Activated CD4-positive, alpha-beta T cell treated with anti-CD3 and anti-CD28 coated beads for 36 hours (primary cell): ENCODE measurements at places on chromosomes 2 and 18. TPM values are rescaled to one million over a fixed set of nuclear protein-coding genes. Genes with fewer than 3 reads are reported as not detected.

PDE1A gene
- total RNA-seq = not detected

INPP5D gene
- total RNA-seq = 40.5 TPM

FBXO41 gene
- 29.5 TPM for total RNA-seq

NR4A2 gene
- 23.0 TPM for total RNA-seq

KHK gene
- total RNA-seq = 10.6 TPM

DNA sequence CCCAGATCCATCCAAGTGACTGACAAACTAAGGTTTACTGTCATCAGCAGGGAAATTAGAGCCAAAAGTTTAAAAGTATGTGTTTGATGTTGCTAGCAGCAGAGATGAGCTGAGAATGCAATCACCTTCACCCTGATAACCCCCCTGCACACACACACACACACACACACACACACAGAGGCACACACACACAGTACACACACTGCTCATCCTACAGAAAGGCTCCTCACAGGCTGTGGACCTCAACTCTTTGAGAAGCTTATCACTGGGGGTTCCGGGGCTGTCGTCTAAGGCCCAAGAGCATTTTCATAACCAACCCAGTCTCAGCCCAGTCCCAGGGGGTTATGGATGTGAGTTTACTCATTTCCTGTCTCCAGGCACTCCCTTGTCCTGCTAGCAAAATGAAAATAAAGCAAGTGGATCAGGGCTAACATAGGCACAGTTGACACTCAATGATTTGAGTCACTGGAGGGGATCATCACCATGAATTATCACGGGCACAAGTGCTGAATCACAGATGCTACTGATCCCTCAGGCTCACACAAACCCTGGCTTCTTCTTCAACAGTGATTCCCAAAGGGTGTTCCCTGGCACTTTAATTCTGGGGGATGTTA lies 76.6 kb downstream of the ALK start:
- no peaks in the 10 kb centered on the region for H3K36me3 ChIP-seq
- H3K27ac ChIP-seq = no peak overlapping the region
- no peak for DNase-seq

DNA sequence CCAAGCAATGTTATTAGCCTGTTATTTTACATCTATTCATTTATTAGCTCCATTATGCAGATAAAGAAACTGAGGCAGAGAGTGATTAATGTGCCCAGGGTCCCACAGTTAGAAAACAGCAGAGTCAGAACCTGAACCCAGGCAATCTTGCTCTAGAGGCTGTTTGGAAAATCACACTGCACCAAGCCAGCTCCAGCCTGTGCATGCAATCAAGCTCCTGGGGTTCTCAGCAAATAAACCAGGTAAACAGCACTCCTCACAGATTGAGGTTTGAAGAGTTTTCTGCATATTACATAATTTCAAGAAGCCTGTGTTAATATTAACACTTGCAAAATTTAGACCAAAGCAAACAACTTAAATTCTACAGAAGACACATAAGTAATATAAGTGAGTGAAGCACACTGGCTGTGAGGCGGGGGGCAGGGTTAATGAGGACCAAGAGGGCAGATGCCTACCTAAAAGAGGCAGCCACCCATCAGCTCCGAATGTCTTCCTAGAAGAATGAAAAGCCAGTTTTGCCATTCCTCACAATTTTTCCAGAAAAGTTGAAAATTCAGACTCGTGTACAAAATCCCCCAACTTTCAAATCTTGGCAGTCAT lies 35.4 kb downstream of the CACNB4 start:
- H3K4me3 ChIP-seq = no peak overlapping the region
- peaks cover 11% of the 10 kb centered on the region for H3K27me3 ChIP-seq
- DNase-seq = no peak

DNA sequence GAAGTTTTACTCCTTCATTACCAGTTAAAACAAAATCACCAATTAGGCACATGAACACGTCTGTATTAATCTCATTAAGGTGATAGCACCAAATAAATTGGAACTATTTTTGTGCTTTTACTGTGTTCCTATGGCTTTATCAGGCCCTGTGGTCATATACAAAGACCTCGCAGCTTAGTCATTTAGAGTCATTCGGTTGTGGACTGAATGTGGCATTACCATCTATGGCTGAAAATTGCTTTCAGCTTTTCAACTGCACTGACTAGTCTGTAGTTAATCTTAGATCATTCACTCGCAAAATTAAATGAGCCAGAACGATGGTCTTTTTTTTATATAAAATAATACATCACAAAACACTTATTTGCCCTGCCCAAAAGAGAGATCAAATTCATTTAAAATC lies 601.7 kb downstream of the NR4A2 start:
- no peak overlapping the region for H3K4me3 ChIP-seq
- H3K27ac ChIP-seq = no peak overlapping the region
- H3K27me3 ChIP-seq = no peaks in the 10 kb centered on the region
- no peaks in the 10 kb centered on the region for H3K36me3 ChIP-seq
- no peaks in the 10 kb centered on the region for H3K4me1 ChIP-seq

GRCh38 chr2:149167941-149168340 lies 129.4 kb downstream of the LYPD6B start:
- H3K27me3 ChIP-seq = peaks cover 23% of the 10 kb centered on the region
- DNase-seq = no peak
- H3K4me1 ChIP-seq = peaks cover 19% of the 10 kb centered on the region

DNA sequence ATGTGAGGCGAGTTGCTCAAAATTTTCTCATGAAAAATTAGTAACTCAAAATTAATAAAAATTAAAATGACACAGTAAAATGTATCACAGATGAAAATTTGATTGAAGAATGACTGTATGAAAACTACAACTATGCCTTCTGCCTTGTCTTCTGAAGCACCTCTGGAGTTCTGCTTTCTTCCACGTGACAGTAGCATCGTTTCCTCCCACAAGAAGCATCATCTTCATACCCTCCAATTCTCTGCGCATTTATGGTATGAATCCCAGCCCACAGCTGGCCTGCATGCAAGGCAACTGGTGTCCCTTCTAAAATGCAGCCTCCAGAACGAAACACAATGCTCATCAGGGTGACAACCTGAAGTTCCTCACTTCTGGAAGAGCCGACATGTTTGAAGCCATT lies 189.9 kb downstream of the MYO1B start:
- H3K4me3 ChIP-seq = no peak overlapping the region
- no peaks in the 10 kb centered on the region for H3K36me3 ChIP-seq
- peaks cover 4% of the 10 kb centered on the region for H3K27me3 ChIP-seq
- H3K4me1 ChIP-seq = no peaks in the 10 kb centered on the region

GRCh38 chr2:168559187-168559586 lies 103.1 kb downstream of the CERS6 start:
- H3K27ac ChIP-seq = no peak overlapping the region
- DNase-seq = no peak
- H3K36me3 ChIP-seq = peaks cover 31% of the 10 kb centered on the region
- H3K4me1 ChIP-seq = peaks cover 9% of the 10 kb centered on the region
- H3K27me3 ChIP-seq = no peaks in the 10 kb centered on the region

- no peaks in the 10 kb centered on the region for H3K36me3 ChIP-seq
- H3K27me3 ChIP-seq = no peaks in the 10 kb centered on the region
- H3K4me3 ChIP-seq = peak overlapping the region; percentile 65
- peak overlapping the region; percentile 71 for H3K27ac ChIP-seq
These were observed 47.7 kb upstream of the POMC start for GRCh38 chr2:25215948-25216679.

GRCh38 chr18:34122724-34123334 lies 101.9 kb downstream of the NOL4 start:
- H3K4me3 ChIP-seq = no peak overlapping the region
- H3K27me3 ChIP-seq = no peaks in the 10 kb centered on the region
- no peaks in the 10 kb centered on the region for H3K4me1 ChIP-seq

- H3K36me3 ChIP-seq = no peaks in the 10 kb centered on the region
- DNase-seq = no peak
- no peak overlapping the region for H3K4me3 ChIP-seq
- H3K4me1 ChIP-seq = no peaks in the 10 kb centered on the region
- no peak overlapping the region for H3K27ac ChIP-seq
- peaks cover 2% of the 10 kb centered on the region for H3K27me3 ChIP-seq
These were observed 105.6 kb upstream of the TPO start for GRCh38 chr2:1307670-1308069.

DNA sequence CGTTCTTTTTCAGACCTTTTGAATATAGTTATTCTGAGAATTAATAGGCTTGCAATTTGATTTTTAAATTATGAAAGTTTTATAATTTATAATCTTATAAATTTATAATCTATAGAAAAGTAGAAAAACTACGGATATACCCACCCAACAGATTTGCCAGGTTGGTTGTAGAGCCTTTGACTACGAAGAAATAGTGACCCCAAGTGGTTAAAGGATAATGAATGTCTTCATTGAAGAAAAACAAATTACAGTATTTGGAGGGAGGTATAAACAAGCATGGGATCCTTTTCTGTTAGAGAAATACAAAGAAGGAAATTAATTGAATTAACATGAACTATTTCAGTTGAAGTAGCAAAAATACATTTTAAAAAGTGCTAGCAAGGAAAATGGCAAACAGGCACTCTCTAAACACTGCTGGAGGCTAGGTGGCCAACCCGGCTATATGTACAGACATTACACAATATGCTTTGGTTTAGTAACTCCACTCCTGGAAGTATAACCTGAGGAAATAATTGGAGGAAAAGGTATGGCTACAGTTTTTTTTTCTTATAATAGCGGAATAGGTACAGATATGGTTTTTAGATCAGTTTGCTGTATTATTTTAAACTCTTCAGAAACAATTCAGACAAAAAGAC lies 110.9 kb downstream of the MIB1 start:
- H3K4me3 ChIP-seq = no peak overlapping the region
- H3K27me3 ChIP-seq = no peaks in the 10 kb centered on the region
- DNase-seq = no peak
- peaks cover 7% of the 10 kb centered on the region for H3K4me1 ChIP-seq
- H3K36me3 ChIP-seq = peaks cover 6% of the 10 kb centered on the region

GRCh38 chr18:76495006-76495370 lies at the start of gene ZNF516:
Gene ZNF516, minus strand, starts transcription at chr18:76495242. Its CDS starts 52,188 bp downstream, at chr18:76443054.
- no peaks in the 10 kb centered on the region for H3K36me3 ChIP-seq
- H3K4me3 ChIP-seq = peak within 1 kb of the TSS; percentile 87
- peaks cover 33% of the 10 kb centered on the region for H3K27me3 ChIP-seq
- DNase-seq = peak; percentile 56
- peaks cover 26% of the 10 kb centered on the region for H3K4me1 ChIP-seq
- peak within 1 kb of the TSS; percentile 83 for H3K27ac ChIP-seq

DNA sequence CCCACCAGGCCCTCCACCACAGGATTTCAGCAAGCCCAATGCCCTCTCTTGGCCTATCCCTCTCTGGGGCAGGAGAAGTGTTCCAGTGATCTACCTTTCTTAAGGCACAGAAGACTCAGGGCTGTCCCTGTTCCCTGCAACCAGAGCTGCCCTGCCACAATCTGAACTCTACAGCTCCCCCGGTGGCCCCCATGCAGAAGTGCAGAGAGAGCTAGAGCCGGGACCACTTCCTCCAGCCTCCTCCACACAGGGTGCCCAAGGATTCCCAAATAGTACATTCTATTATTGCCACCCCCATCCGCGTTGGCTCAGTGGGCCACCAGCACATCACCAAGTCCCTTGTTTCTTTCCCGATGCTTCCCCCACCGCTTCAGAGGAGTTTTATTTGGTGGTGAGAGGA lies 114.8 kb upstream of the PTPRM start:
- H3K4me1 ChIP-seq = no peaks in the 10 kb centered on the region
- peak; percentile 35 for DNase-seq
- H3K27me3 ChIP-seq = no peaks in the 10 kb centered on the region
- H3K36me3 ChIP-seq = no peaks in the 10 kb centered on the region
- H3K27ac ChIP-seq = no peak overlapping the region

DNA sequence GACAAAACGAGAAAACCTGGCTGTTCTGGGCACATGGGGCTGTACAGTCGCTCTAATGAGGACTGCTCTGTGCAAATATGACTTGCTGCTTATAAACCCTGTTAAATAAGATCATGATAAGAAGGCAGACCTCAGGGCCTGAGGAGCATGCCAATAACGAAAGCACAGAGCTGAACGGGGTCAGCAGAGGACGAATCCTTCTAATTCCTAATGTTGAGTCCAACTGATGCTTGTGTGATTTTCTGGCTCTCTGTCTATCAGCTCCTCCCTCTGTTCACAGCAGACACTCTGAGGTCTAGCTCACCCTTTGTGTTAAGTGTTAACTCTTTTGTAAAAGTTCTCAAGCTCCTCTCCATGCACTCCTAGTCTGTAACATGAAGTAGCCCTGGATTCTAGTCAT lies 167.2 kb upstream of the REV1 start:
- no peaks in the 10 kb centered on the region for H3K36me3 ChIP-seq
- no peaks in the 10 kb centered on the region for H3K27me3 ChIP-seq
- no peaks in the 10 kb centered on the region for H3K4me1 ChIP-seq
- no peak overlapping the region for H3K27ac ChIP-seq
- H3K4me3 ChIP-seq = no peak overlapping the region

GRCh38 chr18:3209859-3210569 lies 9.8 kb downstream of the MYOM1 start:
- no peak overlapping the region for H3K27ac ChIP-seq
- H3K4me1 ChIP-seq = peaks cover 12% of the 10 kb centered on the region
- H3K36me3 ChIP-seq = peaks cover 8% of the 10 kb centered on the region
- no peak overlapping the region for H3K4me3 ChIP-seq
- H3K27me3 ChIP-seq = no peaks in the 10 kb centered on the region

DNA sequence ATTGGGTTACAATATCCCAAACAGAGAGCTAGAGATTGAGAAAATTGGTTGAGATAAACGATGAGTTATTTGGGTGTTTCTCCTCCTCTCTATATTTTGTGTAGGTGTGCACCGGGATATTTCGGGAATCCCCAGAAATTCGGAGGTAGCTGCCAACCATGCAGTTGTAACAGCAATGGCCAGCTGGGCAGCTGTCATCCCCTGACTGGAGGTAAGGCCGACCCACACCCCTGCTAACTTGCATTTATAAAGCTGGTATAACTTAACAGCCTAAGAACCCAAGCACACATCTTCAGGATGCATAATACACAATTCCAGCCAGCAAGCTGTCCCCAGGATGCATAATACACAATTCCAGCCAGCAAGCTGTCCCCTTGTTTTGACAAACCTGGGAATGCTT lies 124.6 kb upstream of the TTC39C start:
- H3K27ac ChIP-seq = no peak overlapping the region
- H3K4me3 ChIP-seq = no peak overlapping the region
- DNase-seq = no peak
- H3K4me1 ChIP-seq = peaks cover 11% of the 10 kb centered on the region
